ENCODE measurements at places on chromosomes 6 and 20.

DNA sequence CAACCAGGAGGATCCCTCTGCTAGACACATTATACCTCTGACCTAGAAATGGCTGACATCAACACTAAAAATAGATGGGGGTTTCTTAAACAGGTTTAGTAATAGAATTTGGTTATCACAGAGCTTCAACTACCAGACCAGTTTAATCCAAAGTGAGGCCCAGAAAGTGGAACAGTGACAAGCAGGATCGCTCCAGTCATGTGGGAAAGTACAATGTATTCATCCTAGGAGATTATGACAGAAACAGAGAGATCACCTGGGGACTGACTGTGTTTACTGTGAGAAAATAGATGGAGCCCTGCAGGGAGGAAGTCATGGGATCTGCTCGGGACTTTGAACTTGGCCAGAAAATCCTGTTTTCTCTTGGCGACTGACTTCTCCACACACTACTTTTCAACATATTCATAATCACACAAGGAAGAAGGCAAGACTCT, 238.7 kb upstream of the SOX4 start:
- DNase-seq = no peak

DNA sequence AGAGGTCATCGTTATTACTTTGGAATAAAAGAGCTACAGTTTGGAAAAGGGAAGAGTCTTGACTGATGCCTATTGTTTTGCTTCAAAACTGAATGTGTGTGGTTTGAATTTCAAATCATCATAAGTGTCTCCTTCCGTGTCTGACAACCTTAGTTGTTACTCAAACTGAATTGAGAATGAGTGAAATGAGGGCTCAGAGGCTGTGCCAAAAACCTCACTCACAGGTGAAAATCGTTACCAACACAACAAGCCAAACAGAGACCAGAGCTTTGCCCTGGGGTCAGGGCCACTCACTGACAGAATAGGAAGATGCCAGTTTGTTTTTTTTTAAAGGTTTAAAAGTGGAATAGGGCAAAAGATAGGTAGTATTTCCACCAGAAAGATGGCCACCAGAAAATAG, 15.2 kb upstream of the SIRT5 start:
- DNase-seq = no peak

GRCh38 chr6:75230484-75231325, 12.9 kb downstream of the COX7A2 start:
- peak; percentile 65 for DNase-seq

DNA sequence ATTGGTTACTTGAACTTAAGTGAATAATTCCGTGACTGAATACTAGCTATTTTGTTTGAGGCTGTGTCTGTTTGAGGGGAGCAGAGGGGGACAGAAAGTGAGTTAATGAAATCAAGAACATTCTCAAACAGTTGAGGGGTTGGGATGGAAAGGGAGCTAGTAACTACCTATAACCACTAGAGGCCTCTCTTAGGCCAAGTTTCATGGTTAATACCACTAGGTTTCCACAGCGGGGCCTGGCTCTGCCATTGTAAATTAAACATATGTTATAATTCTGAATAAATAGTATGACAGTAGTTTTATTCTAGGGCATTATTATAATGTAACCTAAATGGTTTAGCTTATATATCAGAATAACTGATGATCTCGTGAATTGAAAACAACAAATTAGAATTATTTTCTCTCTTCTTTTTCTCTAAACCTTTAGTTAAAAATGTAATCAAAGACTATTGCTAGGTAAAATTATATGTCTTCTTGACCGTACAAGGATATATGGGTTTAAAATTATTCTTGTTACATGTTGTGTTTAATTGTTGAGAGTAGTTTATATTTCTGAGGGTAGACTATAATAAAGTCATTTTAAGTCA, 108.1 kb downstream of the BCKDHB start:
- DNase-seq = peak; percentile 76

DNA sequence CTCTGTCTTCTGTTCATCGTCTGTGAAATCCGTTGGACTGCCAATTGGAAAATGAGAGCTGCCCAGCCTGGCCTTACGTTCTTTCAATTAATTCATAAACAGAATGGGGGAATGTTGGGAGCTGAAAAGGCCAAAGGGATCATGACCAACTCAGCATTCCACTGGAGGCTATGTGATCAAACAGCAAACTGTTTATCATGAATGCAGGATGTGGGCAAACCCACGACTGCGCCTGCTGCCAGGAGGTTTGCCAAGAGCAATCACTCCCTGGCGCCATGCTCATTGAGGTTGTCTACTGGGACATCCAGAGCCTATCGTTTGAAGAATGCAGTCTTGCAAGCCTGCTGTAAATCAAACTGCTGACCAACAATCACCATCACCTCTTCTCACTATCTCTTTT, 9.3 kb upstream of the FKBP1A start:
- peak; percentile 41 for DNase-seq

DNA sequence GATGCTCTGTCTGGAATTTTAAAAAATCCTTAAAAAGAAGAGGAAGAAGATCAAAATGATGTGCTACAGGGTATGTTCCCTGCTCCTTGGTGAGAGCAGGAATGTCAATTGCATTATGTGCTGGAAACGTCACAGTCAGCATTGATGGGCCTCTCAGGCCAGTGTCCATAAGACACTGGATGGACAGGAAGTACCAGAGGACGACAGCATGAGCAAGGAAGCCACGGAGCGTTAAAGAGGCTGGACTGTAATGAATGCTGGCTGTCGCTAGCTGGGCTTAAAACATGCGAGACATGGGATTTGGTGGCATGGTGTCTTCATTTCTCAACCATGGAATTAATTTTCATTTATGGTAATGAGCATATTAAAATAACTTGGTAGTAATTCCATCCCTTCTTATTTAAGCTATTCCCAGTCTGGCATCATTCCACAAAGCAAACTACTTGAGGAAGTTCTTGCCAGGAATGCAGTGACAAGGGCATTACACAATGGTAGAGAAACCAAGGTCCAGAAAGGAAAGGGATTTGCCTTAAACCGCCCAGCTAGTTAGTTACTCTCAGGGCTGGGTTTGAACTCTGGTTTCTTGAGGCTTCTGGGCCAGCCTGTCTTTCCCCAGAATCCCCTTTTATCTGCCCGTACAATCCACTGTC, 166.6 kb upstream of the SOX4 start:
- DNase-seq = peak; percentile 35

- no peak for DNase-seq
Measured at GRCh38 chr6:14191761-14192160, 74.2 kb downstream of the CD83 start.

- no peak for DNase-seq
Measured at GRCh38 chr20:32960849-32961731, 43.1 kb downstream of the SUN5 start.

- no peak for DNase-seq
Measured at GRCh38 chr6:128238225-128238624, 282.2 kb downstream of the PTPRK start.

- peak; percentile 99 for DNase-seq
Measured at GRCh38 chr6:57267586-57268293, 45.6 kb upstream of the RAB23 start.

DNA sequence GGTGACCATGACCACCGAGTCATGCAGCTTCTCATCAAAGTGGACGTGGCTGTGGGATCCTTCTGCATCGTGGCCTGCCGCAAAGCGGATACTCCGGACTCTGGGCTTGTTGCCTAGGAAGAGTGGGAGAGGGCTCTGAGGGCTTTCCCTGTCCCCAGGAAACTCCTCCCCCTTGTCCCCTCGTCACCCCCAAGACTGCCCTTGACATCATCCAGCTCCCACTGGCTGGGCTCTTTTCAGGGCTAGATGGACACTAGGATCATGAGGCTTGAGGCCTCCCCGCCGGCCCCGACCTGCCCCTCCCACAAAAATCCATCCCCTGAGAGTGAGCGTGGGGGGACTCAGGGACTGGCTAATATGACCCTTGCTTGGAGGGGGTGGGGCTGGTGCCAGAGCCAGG, 9.0 kb downstream of the ADISSP start:
- no peak for DNase-seq

- DNase-seq = no peak
Measured at GRCh38 chr6:36605560-36606391, 11.6 kb downstream of the SRSF3 start.

- peak; percentile 81 for DNase-seq
Measured at GRCh38 chr6:72946774-72947173, 278.5 kb downstream of the KHDC1L start.

DNA sequence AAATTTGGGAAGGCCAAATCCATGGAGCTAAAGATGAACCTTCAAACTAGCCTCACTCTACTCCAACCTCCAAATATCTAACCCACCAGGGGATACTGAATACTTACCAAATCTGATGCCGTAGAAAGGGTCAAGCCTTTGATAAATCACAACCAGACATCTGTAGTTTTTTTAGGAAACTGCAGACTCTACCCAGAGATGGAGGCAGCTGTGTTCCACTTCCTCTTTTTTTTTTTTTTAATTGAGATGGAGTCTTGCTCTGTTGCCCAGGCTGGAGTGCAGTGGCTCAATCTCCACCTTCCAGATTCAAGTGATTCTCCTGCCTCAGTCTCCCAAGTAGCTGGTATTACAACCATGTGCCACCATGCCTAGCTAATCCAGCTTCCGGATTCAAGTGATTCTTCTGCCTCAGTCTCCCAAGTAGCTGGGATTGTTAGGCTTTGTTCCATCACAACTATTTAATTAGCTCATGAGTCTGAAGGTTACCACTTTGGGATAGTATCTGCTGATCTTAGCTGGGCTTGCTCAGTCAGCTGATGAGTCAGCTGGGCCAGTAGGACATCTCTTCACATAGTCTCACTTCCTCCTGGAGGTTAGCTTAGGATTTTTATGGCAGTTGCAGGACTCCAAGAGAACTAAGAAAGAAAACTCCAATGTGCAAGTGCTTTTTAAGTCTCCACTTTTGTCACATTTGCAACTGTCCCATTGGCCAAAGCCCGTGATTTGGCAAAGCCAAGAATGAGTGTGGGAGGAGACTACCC, 13.3 kb downstream of the FRK start:
- no peak for DNase-seq

DNA sequence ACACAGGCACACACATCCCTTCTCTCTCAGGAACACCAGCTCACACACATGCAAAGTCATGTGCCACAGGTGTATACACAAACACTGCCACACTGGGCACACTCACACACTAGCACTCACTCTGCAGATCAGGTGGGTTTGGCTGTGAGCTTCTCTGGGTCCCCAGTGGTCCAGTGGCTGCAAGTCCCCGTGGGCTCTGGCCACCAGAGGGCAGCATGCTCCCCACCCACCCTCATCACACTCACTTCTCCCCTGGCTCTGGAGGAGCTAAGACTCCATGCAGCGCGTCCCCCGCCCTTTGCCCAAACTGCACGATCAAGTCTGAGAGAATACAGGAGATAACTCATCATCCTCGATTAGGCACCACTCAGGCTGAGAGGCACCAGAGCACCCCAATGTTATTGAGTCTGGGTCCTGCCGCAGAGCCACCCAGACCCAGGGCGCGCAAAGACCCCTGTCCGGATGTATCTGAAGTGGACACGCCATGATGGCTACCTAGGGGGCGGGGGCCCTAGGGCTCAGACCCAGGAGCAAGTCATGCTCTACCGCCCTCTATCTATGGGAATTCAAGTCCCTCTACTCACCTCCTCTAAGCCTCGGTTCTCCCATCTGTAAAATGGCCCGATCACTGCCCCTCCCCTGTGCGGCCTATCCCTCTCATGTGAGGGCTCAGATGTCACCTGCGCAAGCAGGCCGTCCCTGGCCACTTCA, 90.5 kb downstream of the GRM4 start:
- DNase-seq = peak; percentile 51

DNA sequence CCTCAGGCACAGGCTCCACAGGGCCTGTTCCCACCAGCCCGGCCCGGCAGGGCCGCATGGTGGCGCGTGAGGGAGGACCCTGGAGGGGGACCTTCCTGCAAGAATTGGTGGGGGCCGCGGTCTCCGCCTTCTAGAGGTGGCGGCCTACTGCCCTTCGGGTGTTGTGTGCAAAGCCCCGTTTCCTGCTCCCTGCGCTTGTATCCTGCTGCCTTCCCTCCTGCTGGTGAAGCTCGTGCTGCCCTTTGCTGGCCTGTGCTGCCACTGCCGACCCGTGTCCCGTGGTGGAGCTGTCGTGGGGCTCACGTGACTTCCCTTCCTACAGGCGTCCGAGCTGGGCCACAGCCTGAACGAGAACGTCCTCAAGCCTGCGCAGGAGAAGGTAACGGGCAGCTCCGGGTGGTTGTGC, 8.4 kb upstream of the COL20A1 start:
- DNase-seq = no peak

- no peak for DNase-seq
Measured at GRCh38 chr6:148925701-148926100, 178.9 kb downstream of the UST start.

DNA sequence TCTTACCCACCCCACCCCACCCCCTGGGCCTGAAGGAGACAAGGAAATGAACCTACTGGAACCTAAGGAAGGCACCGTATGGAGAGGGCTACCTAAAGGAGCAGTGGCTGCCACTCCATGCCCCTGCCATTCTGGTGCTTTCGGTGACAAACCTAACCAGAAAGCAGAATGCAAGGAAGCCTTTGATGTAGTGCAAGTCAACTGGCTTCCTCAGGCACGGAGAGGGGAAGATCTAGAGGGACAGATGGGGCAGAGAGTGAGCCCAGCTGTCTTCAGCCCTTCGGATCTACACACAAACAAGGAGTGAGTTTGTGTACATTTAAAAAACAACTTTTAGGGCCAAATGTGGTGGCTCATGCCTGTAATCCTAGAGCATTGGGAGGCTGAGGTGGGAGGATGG, 39.5 kb downstream of the PPP1R16B start:
- DNase-seq = no peak

- peak; percentile 57 for DNase-seq
Measured at GRCh38 chr6:142694054-142694453, 250.9 kb downstream of the HIVEP2 start.

DNA sequence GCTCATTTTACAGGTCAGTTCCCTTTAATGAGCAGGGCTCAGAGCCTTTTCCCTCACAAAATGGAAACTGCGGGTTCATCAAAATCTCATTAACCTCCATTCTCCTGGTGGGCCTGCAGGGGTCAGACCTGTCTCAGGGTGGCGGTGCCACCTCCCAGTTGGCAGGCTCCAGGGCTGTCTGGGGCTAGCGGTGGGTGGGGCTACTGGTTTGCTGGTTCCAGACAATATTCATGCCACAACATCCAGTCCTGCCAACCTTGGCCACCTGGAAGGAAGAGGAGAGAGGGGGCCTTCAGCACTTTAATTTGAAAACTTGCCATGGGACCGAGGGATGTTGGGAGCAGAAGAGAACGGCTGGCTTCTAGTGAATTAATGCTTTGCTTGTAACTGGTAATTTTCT, 41.9 kb upstream of the CTNNBL1 start:
- DNase-seq = peak; percentile 4

DNA sequence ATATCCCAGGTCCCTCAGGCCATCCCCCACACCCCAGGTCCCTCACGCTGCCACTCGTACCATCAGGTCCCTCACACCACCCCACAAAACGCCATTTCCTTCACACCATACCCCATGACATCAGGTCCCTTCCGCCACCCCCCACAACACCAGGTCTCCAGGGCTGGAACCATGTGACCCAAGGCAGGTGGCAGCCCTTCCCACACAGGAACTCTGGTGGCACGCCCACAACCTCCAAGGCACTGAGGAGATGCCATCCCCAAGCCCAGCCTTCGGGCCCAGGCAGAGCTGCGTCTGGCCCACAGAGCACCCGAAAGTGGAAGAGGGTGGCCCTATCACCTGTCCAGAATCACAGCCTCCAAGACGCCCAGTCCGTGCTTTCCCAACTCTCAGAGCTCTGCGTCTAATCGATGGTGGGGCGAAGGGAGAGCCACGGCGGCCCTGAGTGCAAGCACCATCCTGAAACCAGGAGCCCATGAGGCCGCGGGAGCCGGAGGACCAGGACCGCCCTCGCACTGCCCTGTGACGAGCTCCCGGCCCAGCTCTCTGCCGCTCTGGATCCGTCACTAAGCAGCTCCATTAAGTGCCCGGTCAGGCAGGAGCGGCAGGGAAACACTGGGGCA, 12.7 kb downstream of the TAF4 start:
- DNase-seq = no peak

- DNase-seq = no peak
Measured at GRCh38 chr6:3392930-3393835, 63.7 kb downstream of the SLC22A23 start.

All from fibroblast of skin of right quadriceps (primary cell).